Smooth muscle cell of the pulmonary artery (primary cell): ENCODE measurements at places on chromosomes 1 and 21. TPM values are rescaled to one million over a fixed set of nuclear protein-coding genes. Genes with fewer than 3 reads are reported as not detected.

Gene KPRP
- not detected in 2 replicates for total RNA-seq

Gene BTBD19
- total RNA-seq: 10.7 and 18.0 TPM in 2 replicates

Gene TPTE
- total RNA-seq: not detected in 2 replicates

Gene S100A14
- total RNA-seq: 0.13 TPM in 1 of 2 replicates, not detected in the other

Gene MPL
- total RNA-seq: not detected in 2 replicates

Gene CRABP2
- 13.8 and 24.8 TPM in 2 replicates for total RNA-seq

Gene CEP170
- total RNA-seq: 155 and 292 TPM in 2 replicates

Gene SV2A
- total RNA-seq: 13.6 and 27.3 TPM in 2 replicates

Gene TSPAN1
- total RNA-seq: 0.73 and 0.78 TPM in 2 replicates

Gene SPSB1
- 21.6 and 33.2 TPM in 2 replicates for total RNA-seq

Gene CCDC190
- 1.3 and 1.8 TPM in 2 replicates for total RNA-seq

Gene PTPRF
- 212 and 364 TPM in 2 replicates for total RNA-seq

Gene POLR3C
- total RNA-seq: 22.6 and 24.9 TPM in 2 replicates

Gene KRTAP10-1
- total RNA-seq: not detected in 2 replicates

Gene CFHR3
- total RNA-seq: not detected in 2 replicates

Gene IVNS1ABP
- total RNA-seq: 46.4 and 66.6 TPM in 2 replicates

Gene PRR9
- total RNA-seq: 0.23 TPM in 1 of 2 replicates, not detected in the other

Gene GBP5
- 0.07 TPM in 1 of 2 replicates, not detected in the other for total RNA-seq

Gene FCRL6
- total RNA-seq: not detected in 2 replicates

Gene C1orf53
- total RNA-seq: 1.4 and 2.1 TPM in 2 replicates

Gene ASPM
- total RNA-seq: 4.3 and 15.1 TPM in 2 replicates

Gene CLCN6
- 9.0 and 13.1 TPM in 2 replicates for total RNA-seq

Gene TNFRSF8
- total RNA-seq: 0.23 TPM in 1 of 2 replicates, not detected in the other

Gene CNKSR1
- 0.07 and 0.69 TPM in 2 replicates for total RNA-seq

Gene TNFRSF4
- total RNA-seq: 0.17 TPM in 1 of 2 replicates, not detected in the other

Gene FCGR1A
- 0.20 TPM in 1 of 2 replicates, not detected in the other for total RNA-seq

Gene TSEN15
- total RNA-seq: 24.8 and 27.3 TPM in 2 replicates

Gene SLAMF1
- total RNA-seq: not detected in 2 replicates

Gene SH2D2A
- total RNA-seq: 0.13 TPM in 1 of 2 replicates, not detected in the other

Gene LEFTY1
- 0.13 TPM in 1 of 2 replicates, not detected in the other for total RNA-seq

Gene TENT5C
- total RNA-seq: 1.5 and 4.5 TPM in 2 replicates

Gene CD1E
- not detected in 2 replicates for total RNA-seq

Gene BRINP3
- 0.07 TPM in 1 of 2 replicates, not detected in the other for total RNA-seq

Gene IRF6
- total RNA-seq: 2.7 and 4.1 TPM in 2 replicates

Gene PDE4DIP
- 97.3 and 238 TPM in 2 replicates for total RNA-seq

Gene TSACC
- not detected in 2 replicates for total RNA-seq

Gene ZNF684
- 2.7 and 3.0 TPM in 2 replicates for total RNA-seq

Gene CFAP74
- not detected in 2 replicates for total RNA-seq

Gene HAO2
- total RNA-seq: not detected in 2 replicates

Gene AQP10
- 0.07 and 0.13 TPM in 2 replicates for total RNA-seq

Gene RHCE
- 1.0 and 1.5 TPM in 2 replicates for total RNA-seq

Gene NUDT4B
- 5.0 and 9.8 TPM in 2 replicates for total RNA-seq

Gene OR2T35
- not detected in 2 replicates for total RNA-seq

Gene AMY1A
- not detected in 2 replicates for total RNA-seq

Gene PLA2G2D
- total RNA-seq: not detected in 2 replicates

Gene MRTO4
- 14.7 and 16.3 TPM in 2 replicates for total RNA-seq

Gene JMJD4
- total RNA-seq: 30.5 and 36.7 TPM in 2 replicates
